Pancreas (tissue), 10 donors: ENCODE measurements at places on chromosomes 5 and 9.
A peak's percentile ranks its signal among the peaks of the same experiment; 100 is the strongest.

GRCh38 chr5:178334861-178335260 lies 102.3 kb upstream of the PHYKPL start:
- no peak overlapping the region for H3K4me3 ChIP-seq
- H3K36me3 ChIP-seq = no peaks in the 10 kb centered on the region
- no peaks in the 10 kb centered on the region for H3K4me1 ChIP-seq
- H3K27me3 ChIP-seq = no peaks in the 10 kb centered on the region
- no peak overlapping the region for H3K27ac ChIP-seq

- H3K27me3 ChIP-seq = no peaks in the 10 kb centered on the region
- H3K4me1 ChIP-seq = peaks cover 57% of the 10 kb centered on the region
- no peak overlapping the region for H3K4me3 ChIP-seq
- peak; percentile 77 for DNase-seq
Observed at GRCh38 chr5:1125030-1125357, 13.1 kb upstream of the SLC12A7 start.

DNA sequence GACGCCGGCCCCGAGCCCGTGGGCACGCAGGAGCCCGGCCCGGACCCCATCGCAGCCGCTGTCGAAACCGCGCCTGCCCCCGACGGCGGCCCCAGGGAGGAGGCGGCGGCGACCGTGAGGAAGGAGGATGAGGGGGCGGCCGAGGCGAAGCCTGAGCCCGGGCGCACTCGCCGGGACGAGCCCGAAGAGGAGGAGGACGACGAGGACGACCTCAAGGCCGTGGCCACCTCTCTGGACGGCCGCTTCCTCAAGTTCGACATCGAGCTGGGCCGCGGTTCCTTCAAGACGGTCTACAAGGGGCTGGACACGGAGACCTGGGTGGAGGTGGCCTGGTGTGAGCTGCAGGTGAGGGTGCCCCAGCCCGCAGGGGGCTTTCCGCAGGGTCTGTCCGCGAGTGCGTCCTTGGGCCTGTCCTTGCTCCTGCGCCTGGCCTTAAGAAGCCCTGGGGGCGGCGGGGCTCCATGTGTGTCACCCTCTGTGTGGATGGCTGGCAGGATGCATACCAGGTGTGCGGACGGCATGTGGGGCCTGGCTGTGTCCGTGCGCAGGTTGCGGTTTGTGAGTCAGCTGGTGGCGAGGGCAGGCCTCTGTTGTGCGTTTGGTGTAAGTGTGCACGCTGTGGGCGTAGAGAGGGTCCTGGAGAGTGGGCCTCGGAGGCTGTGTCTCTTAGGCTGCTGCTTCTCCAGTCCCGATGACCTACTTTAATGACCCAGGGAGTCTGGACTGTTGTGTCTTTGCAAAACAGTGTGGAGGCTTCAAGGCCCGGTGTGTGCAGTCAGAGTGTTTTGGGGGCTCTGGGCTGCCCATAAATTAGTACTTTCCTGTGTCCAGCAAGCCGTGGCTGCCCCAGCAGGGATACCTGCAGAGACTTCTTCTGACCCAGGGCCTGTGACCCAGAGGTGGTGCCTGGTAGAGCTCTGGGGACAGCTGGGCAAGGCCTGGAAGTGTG lies 1.6 kb downstream of the WNK2 start:
- peak overlapping the region; percentile 39 for H3K27ac ChIP-seq
- DNase-seq = no peak
- H3K4me3 ChIP-seq = peak overlapping the region; percentile 76
- peaks cover 18% of the 10 kb centered on the region for H3K4me1 ChIP-seq

DNA sequence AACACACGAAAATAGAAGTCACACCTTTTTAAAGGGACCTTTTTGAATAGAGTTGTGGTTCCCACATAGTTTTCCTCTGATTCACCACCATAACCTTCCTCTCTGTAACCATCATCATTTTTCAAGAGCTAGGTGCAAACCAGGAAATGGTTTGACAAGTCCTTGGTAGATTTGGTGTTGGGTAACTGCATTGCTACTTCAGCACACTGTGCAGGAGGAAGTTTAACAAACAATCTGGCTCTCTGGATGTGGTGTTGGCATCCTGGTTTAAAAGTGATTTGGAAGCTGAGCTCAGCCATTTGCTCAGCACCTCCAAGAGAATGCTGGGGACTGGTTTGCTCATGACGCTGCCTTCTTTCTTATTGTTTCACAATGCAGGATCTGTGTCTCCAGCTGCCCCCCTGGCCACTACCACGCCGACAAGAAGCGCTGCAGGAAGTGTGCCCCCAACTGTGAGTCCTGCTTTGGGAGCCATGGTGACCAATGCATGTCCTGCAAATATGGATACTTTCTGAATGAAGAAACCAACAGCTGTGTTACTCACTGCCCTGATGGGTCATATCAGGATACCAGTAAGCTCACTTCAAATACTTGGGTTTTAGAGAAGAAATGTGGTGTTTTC lies 213.1 kb downstream of the RFK start:
- H3K4me1 ChIP-seq = no peaks in the 10 kb centered on the region
- peak; percentile 9 for DNase-seq
- H3K27ac ChIP-seq = peak overlapping the region; percentile 28
- no peak overlapping the region for H3K4me3 ChIP-seq

- H3K27ac ChIP-seq = no peak overlapping the region
- no peak for DNase-seq
- H3K36me3 ChIP-seq = no peaks in the 10 kb centered on the region
- no peaks in the 10 kb centered on the region for H3K27me3 ChIP-seq
- H3K4me3 ChIP-seq = no peak overlapping the region
- peaks cover 11% of the 10 kb centered on the region for H3K4me1 ChIP-seq
Observed at GRCh38 chr5:143056792-143057579, 286.8 kb downstream of the ARHGAP26 start.

DNA sequence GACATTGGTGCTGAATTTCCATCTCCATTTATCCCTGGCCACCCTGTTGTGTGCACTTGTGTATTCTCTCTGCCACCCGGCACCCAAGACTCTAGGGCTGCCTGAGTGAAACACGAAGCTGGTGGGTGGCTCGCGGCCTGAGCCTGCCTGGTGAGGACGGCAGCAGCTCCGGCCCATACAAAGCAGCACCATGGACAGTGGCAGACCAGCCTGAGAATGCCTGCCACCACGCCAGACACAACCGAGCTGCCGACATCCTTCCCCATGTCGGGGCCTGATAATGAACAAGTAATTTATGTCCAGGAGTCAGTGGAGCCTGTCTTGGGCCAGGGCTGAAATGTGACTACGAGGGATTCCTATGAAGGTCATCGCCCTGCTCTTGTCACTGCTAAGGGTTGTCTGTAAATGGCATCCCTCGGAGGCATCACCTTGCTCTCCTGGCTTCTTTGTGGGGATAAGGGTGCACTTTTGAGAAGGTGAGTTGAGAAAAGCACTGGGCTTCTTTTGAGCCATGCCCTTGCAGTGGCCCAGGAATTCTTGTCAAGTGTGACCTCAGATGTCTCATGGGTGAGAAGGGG lies 175.7 kb downstream of the MELK start:
- H3K36me3 ChIP-seq = no peaks in the 10 kb centered on the region
- no peak for DNase-seq
- no peak overlapping the region for H3K4me3 ChIP-seq
- H3K4me1 ChIP-seq = no peaks in the 10 kb centered on the region
- H3K27ac ChIP-seq = no peak overlapping the region
- H3K27me3 ChIP-seq = no peaks in the 10 kb centered on the region

- no peaks in the 10 kb centered on the region for H3K36me3 ChIP-seq
- H3K27ac ChIP-seq = no peak overlapping the region
- no peak for DNase-seq
Observed at GRCh38 chr9:113309204-113309813, 6.1 kb upstream of the RNF183 start.

GRCh38 chr9:7729371-7730163 lies 70.0 kb downstream of the DMAC1 start:
- H3K27me3 ChIP-seq = no peaks in the 10 kb centered on the region
- H3K4me1 ChIP-seq = no peaks in the 10 kb centered on the region
- no peak for DNase-seq
- H3K4me3 ChIP-seq = no peak overlapping the region

- DNase-seq = no peak
- no peaks in the 10 kb centered on the region for H3K4me1 ChIP-seq
- H3K4me3 ChIP-seq = no peak overlapping the region
- H3K27me3 ChIP-seq = no peaks in the 10 kb centered on the region
- H3K36me3 ChIP-seq = no peaks in the 10 kb centered on the region
Observed at GRCh38 chr9:137866226-137867141, 11.1 kb upstream of the CACNA1B start.

- H3K36me3 ChIP-seq = no peaks in the 10 kb centered on the region
- H3K4me1 ChIP-seq = no peaks in the 10 kb centered on the region
- H3K4me3 ChIP-seq = no peak overlapping the region
- no peak overlapping the region for H3K27ac ChIP-seq
Observed at GRCh38 chr5:139738193-139739149, 57.1 kb upstream of the PSD2 start.

DNA sequence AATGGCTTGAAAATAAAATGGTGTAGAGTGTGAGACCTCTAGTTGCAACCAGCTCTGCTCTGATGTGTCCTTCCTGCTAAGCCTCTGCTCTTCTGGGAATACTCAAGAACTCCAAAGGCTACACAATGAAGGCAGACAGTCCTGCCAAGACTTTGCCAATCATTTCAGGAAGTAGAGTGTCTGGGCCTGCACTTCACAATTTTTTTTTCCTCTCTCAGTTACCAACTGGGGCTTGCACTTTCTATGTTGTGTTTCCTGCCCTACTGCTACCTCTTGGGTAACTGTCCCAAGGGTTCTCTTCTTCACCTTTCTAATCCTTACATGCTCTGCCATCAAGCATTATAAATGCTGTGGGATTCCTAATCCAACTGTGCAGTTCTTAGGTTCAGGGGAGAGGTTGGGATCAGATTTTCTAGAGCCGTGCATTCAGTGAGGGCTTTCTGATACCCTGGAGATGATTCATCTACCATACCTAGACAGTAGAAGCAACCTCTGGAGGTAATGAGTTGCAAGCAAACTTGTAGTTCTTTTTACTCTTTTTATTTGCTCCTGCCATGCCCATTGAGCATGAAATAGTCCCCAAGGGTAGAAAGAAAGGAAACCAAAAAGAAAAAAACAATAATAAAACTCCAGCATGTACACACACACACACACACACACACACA lies 365.9 kb downstream of the MLLT3 start:
- no peak for DNase-seq
- H3K4me1 ChIP-seq = no peaks in the 10 kb centered on the region
- no peak overlapping the region for H3K4me3 ChIP-seq
- no peaks in the 10 kb centered on the region for H3K27me3 ChIP-seq
- H3K36me3 ChIP-seq = no peaks in the 10 kb centered on the region

DNA sequence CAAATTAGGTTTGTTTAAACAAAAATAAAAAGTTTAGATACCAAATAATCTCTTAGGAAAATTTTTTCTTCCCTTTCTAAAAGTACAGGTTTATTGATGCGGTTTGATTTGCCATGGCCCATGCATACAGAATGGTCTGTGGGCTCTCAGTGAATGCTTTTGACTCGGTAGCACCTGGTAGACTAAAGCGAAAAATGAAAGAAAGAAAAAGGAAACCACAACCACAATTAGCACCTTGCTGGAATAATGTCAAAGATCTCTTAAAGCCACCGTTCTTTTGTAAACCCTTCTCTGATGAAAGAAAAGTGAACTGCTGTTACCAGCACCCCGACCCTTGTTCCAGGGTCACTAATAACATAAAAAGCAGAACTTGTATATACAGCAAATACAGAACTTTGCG lies 157.9 kb downstream of the NFIB start:
- no peak for DNase-seq
- H3K36me3 ChIP-seq = no peaks in the 10 kb centered on the region
- no peak overlapping the region for H3K4me3 ChIP-seq

DNA sequence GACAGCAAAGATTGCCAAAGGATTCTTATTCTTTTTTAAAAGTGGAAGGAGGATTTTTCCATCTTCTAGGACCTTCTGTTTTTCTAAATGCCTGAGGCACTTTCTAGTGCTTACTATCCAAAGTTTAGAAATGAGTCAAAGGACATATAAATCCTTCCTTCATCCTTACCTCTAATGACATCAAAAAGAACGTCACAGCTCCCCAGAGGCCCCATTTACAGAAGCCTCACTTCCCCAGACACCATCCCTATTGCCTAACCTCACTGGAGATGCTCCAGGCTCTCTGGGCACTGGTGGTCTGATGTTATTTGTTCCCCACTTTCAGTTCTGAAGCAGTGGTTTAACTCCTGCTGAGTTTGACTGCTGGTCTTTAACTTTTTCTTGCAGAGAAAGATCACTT lies 504.3 kb downstream of the AGTPBP1 start:
- no peak for DNase-seq
- H3K4me3 ChIP-seq = no peak overlapping the region
- no peaks in the 10 kb centered on the region for H3K36me3 ChIP-seq
- no peaks in the 10 kb centered on the region for H3K4me1 ChIP-seq
- no peaks in the 10 kb centered on the region for H3K27me3 ChIP-seq

DNA sequence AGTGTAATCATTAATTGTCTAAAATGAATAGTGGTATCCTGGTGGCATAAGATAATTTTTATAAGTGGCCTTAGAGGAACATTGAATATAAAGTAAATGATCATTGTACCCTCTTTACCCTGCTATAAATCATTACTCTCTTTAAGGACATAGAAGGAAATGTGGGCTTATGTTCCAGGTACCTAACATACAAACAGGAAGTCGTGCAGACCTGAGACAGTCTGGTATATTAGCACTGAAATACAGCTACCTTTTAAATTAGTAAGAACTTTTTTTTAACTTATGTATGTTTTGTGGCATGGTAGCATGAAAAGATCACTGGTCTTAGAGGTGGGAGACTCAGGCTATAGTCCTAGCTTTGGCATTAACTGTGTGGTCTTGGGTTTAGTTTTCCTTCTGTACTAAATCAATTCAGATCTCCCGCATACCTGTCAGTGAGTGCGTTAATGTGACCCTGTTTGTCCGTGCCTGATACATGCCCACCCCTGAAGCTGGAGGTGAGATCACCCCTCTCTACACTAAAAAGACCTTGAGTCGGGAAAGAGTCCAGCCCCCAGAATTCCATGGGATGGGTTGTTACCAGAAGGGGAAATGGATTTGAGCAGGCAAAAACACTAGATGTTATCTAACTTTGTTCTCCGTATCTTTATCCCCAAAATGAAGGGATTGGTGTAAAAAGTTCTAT lies 59.4 kb upstream of the ERBIN start:
- no peak for DNase-seq
- no peaks in the 10 kb centered on the region for H3K4me1 ChIP-seq
- H3K27me3 ChIP-seq = no peaks in the 10 kb centered on the region

- no peaks in the 10 kb centered on the region for H3K4me1 ChIP-seq
- DNase-seq = no peak
- no peak overlapping the region for H3K4me3 ChIP-seq
- no peak overlapping the region for H3K27ac ChIP-seq
Observed at GRCh38 chr5:129541648-129542251, 81.7 kb downstream of the ADAMTS19 start.

DNA sequence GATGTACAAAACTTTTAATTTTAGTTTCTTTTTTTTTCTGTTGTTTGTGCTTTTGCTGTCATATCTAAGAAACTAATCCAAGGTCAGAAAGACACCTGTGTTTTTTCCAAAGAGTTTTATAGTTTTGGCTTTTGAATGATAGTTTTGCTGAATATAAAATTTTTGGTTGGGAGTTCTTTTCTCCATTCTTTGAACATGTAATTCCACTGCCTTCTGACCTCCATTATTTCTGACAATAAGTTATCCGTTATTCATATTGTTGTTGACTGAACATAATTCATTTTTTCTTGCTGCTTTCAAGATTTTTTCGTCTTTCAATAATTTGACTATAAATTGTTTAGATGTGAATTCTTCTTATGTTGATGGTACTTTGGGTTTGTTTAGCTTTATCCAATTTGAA lies 82.2 kb upstream of the SLC24A2 start:
- H3K4me3 ChIP-seq = no peak overlapping the region
- H3K36me3 ChIP-seq = no peaks in the 10 kb centered on the region
- H3K27me3 ChIP-seq = no peaks in the 10 kb centered on the region
- DNase-seq = no peak
